ENCODE measurements at places on chromosomes 1 and 21. TPM values are rescaled to one million over a fixed set of nuclear protein-coding genes. Genes with fewer than 3 reads are reported as not detected.

Gene SPRR1B
- total RNA-seq: 0.91 TPM

Gene ACKR1
- 164 TPM for total RNA-seq

Gene TMEM240
- total RNA-seq: 2.9 TPM

Gene FAM72B
- 0.68 TPM for total RNA-seq

Gene RGS8
- not detected for total RNA-seq

Gene ARMH1
- total RNA-seq: 3.0 TPM

Gene GJA4
- total RNA-seq: 8.9 TPM

Gene LMX1A
- not detected for total RNA-seq

Gene FOXD3
- total RNA-seq: not detected

Gene WDR64
- not detected for total RNA-seq

Gene BEND5
- 8.3 TPM for total RNA-seq

Gene FYB2
- 4.0 TPM for total RNA-seq

Gene HIVEP3
- 10.1 TPM for total RNA-seq

Gene CCDC190
- 0.23 TPM for total RNA-seq

Gene PGBD5
- total RNA-seq: 1.8 TPM

Gene CD84
- total RNA-seq: 7.7 TPM

Gene HAO2
- 0.23 TPM for total RNA-seq

Gene SYF2
- 39.9 TPM for total RNA-seq

Gene FMO5
- total RNA-seq: 8.4 TPM

Gene RHD
- total RNA-seq: not detected

Gene PADI1
- total RNA-seq: 0.86 TPM

Gene KCNA3
- total RNA-seq: 3.6 TPM

Gene ZNF697
- 4.6 TPM for total RNA-seq

Gene ATF3
- total RNA-seq: 10.6 TPM

Gene F13B
- total RNA-seq: not detected

Gene PRKAA2
- total RNA-seq: 7.1 TPM

Gene DISP3
- total RNA-seq: 0.34 TPM

Gene CLDN8
- 1.8 TPM for total RNA-seq

Gene AVPR1B
- not detected for total RNA-seq

Gene BACH1
- total RNA-seq: 75.7 TPM

Gene DPYD
- 31.2 TPM for total RNA-seq

Gene ANXA9
- 39.7 TPM for total RNA-seq

Gene MYOG
- not detected for total RNA-seq

Gene CD53
- 20.9 TPM for total RNA-seq

Gene FAM78B
- 3.6 TPM for total RNA-seq

Gene BPNT1
- 25.5 TPM for total RNA-seq

Gene MCL1
- total RNA-seq: 159 TPM

Gene EXO1
- total RNA-seq: 0.83 TPM

Gene OVAAL
- total RNA-seq: not detected
